Amygdala (tissue), 56 donors: ENCODE measurements at places on chromosomes 3 and 15.

GRCh38 chr3:185056908-185057307 lies 96.0 kb downstream of the C3orf70 start:
- no peak for DNase-seq

DNA sequence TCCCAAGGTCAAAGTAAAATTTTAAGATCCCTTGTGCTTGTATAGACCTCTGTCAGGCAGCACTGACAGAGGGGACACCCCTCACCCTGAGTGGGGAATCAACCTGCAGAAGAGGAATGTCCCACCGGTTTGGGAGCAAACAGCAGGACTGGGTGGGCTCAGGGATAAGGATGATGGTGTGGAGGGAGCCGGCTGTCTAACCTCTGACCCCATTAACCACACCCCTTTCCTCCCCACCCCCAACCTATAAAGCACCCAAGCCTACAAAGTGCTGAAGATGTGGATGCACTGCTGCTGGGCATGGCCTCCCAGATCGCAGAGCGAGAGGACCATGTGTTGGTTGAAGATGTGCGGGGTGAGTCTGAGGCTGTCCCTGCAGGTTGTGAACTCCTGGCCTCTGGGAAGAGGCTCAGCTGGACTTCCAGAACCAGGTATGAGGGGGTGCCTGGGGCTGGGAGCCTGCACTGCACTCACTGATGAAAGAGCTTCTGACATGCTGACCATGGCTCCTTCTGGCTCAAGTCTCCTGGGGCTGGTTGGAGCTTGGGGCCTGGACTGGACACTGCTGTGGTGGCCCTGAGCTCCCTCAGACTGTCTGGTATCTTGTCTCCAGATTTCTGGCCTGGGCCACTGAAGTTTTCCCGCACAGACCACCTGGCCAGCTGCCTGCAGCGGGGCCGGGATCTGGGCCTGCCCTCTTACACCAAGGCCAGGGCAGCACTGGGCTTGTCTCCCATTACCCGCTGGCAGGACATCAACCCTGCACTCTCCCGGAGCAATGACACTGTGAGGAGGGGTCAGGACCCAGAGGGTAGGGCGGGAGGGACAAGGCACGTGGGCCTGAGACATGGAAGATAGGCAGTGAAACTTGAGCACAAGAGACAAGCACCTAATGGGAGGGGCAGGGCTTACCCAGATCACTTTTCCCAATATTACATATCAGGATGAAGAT lies 9.3 kb downstream of the DUOX1 start:
- DNase-seq: no peak

GRCh38 chr15:54605043-54605442 lies 591.7 kb downstream of the RSL24D1 start:
- no peak for DNase-seq

- no peak for DNase-seq
Observed at GRCh38 chr3:159898147-159898546, 90.5 kb upstream of the IL12A start.

GRCh38 chr3:81983382-81983781 lies 221.9 kb upstream of the GBE1 start:
- no peak for DNase-seq

GRCh38 chr3:127422663-127423375 lies 135.0 kb upstream of the PRR20G start:
- no peak for DNase-seq

DNA sequence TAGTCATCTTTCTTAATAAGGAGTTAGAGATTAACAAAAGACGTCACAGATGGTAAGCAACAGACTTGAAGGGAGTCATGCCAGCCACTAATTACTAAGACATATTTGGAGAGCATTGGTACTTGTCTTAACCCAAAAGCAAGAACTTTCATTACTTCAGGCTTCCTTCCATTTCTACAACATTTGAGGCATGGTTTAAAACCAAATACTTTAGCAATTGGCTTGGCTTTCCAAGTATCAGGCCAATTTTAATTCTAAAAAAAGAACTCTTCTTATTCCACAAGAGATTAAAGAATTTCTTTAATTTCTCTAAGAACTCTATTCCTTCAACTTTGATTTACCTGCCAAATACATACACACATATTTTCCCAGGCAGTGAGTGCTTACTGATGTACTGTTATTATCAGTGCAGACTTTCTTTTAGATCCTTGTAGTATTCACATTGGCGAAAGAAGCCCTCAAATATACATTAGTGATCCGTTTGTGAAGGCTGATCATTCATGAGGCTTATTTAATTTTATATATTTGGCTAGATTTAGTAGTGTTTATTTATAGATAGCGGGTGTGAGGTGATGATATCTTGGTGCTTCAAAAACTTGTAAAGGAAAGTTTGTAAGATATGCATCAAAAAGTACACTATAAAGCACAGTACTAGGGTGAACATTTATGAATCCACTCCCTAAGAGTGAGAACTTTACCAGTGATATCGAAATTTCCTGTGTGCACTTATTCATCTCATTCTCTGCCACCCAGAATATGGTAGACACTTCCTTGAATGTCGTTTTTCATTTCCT lies 229.2 kb downstream of the MFSD1 start:
- DNase-seq: no peak

DNA sequence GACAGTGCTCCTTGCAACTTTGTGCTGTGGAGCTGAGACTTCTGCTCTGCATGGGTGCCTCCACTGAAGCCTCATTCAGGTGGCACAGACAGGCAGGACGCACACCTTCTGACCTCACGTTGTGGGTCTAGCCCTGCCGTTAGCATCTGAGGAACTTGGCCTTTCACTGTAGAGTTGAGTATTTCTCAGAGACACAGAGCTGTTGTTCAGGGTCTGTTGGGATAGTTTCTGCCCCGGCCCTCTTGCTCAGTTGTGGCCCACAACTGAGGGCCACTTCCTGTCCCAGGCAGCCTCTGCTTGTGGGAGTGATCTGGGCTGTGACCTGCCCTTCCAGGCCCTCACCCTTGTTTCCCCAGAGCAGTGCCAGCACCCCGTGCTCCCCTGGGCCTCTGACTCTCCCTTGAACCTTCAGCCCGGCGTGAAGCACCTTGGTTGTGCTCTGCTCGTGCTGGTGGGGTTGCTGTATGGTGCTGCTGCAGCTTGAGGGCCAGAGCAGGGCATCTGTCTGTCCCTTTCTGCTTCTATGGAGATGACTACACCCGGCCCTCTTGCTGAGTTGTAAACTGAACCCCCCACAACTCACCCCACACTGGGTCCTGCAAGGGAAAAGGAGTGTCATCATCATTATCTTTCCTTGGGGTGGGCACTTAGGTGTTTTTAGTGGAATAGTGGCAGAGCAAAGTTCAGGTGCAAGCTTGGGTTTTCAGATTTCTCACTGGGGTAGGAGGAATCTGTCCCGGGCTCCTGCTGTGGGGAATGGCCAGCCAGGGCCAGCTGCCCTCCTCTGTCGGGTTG lies 11.7 kb downstream of the BAHD1 start:
- no peak for DNase-seq

- DNase-seq: no peak
Observed at GRCh38 chr3:152048831-152049230, 175.4 kb downstream of the SUCNR1 start.

- no peak for DNase-seq
Observed at GRCh38 chr3:101643861-101644613, 32.9 kb downstream of the ZBTB11 start.

DNA sequence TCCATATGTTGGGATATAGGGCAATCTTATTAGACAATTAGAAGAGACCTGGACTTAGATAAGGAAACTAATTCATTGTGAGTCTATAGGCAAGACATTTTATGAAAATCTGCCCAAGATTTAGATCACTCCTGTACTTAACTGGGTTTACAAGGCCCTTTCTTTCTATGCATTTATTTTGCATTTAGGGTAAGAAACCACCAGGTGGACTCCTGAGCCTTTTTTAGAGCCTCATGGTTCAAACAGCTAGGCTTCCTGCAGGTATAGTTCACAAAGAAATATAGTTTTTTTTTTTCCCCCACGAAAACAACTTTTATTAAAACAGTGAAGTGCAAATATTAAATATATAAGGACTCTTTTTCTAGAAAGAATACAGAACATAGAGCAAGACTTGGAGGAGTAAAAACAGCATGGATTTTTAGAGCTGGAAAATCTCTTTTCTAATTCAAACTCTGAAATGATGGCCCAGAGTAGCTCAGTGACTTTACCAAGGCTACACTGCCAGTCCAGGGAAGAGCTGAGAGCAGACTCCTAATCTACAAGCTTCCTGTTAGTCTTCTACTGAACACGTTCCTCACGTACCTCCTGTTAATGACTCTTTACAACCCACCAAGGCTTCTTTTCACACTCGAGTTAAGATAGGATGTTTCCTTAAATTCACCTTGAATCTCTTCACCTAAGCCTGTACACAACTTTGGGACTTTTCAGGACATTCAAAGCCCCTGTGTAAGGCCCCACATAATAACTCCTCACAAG lies 400.9 kb upstream of the ATP11B start:
- DNase-seq: no peak

DNA sequence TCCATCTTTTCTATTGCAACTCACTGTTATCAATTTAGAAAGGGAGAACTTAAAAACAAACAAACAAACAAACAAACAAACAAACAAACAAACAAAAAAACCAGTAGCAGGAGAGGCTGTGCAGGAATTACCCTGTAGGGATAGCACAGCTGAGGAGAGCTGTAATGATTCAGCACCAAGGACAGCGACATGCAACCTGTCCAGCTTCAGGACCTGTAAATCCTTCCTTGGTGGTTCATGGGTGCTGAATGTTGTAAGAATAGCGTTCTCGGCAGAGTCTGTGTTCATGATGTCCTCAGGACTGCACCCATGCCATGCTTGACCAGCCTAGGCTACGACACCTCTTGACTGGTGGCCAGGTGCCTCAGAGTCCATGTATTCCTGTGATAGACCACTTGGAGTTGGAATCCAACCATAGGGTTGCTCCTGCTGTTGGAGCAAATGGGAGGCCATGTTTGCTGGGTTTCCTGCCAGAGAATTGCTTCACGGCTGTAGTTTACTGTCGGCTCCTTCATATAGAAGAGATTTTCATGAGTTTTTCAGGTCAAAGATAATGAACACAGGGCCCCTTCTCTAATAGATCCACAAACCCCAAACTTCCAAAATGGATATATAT lies 65.9 kb downstream of the CACNA2D3 start:
- DNase-seq: no peak

GRCh38 chr15:34933432-34933975 lies 36.0 kb downstream of the AQR start:
- DNase-seq: no peak

DNA sequence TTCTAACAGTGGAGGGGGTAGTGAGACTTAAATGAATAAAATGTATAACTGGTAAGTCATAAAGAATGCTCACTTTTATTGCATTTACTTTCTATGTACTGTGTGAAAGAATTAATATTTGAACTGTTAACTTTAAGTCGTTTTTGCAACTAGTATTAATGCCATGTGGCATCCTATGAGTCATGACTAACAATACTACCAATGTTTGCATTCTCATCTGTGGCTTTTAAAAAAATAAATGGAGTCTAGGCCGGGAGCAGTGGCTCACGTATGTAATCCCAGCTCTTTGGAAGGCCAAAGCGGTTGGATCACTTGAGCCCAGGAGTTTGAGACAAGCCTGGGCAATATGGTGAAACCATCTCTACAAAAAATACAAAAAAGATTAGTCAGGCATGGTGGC lies 5.2 kb downstream of the C3orf49 start:
- no peak for DNase-seq

GRCh38 chr3:99640214-99640851 lies 1.9 kb downstream of the COL8A1 start:
- no peak for DNase-seq

GRCh38 chr15:42707873-42708544 lies 28.9 kb downstream of the CDAN1 start:
- no peak for DNase-seq

GRCh38 chr3:48268936-48269561 lies 28.1 kb downstream of the ZNF589 start:
- DNase-seq: peak; percentile 29

- DNase-seq: no peak
Observed at GRCh38 chr15:73317651-73318462, 50.9 kb downstream of the HCN4 start.

GRCh38 chr15:74167891-74168331 lies 5.6 kb upstream of the ISLR start:
- no peak for DNase-seq

- DNase-seq: no peak
Observed at GRCh38 chr3:102038477-102039142, 189.3 kb downstream of the NFKBIZ start.

- no peak for DNase-seq
Observed at GRCh38 chr3:141400073-141400971, 32.0 kb downstream of the ZBTB38 start.

DNA sequence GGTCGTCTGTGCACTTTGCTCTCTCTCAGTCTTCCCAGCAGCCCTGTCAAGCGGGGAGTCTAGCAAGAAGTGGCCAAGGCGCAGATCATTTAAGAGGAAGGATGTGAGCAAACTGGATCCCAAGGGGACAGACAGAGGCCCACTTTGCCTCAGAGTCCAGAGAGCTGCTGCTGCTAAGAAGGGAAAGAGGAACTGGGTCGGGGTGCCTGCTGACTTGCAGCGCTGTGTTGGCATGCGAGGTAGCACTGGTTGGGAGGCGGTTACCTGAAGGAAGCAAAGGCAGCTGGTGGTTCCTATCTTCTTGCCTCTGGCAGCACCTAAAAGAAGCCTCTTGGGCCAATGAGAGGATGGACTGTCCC lies 28.1 kb downstream of the SMAD3 start:
- DNase-seq: peak; percentile 20
